ENCODE measurements at places on chromosomes 6 and 20.

GRCh38 chr6:21240709-21241108 is 352.8 kb upstream of the SOX4 start:
- DNase-seq: no peak

DNA sequence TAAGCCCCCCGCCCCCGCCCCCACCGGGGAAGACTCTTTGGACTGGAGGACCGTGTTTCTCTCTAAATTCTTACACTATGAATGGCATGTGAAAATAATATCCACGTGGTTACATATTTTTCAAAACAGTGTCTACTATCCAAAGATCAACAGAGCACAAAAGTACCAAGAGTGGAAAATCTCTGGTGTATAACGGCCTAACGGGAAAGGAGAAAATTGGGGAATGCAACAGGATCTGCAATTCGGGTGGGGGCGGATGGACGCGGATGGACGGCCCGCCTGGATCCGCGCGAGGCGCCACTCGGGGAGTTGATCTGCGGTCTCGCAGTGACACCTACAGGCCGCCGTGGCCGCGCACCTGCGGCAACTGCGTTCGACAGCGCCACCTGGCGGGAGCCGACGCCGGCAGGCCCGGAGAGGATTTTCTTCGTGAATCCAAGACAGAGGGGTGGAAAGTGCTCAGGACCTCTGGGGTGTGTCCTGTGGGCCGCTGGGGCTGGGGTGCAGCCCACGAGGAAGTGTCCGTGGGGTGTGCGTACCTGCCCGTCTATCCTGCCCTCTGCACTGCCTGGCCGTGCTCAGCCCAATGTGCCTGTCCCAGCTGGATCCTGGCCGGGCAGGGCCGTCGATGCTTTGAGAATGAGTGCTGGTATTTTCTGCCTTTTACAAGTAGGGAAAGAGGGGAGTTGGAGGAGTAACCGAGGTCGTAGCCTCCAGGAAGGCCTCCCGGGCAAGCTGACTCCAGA is 18.6 kb downstream of the ANKRD60 start:
- peak; percentile 94 for DNase-seq

- DNase-seq: peak; percentile 93
These were observed 13.6 kb downstream of the FGD2 start for GRCh38 chr6:37019065-37019450.

GRCh38 chr20:49291200-49291599 is 13.3 kb upstream of the ZNFX1 start:
- DNase-seq: no peak
